ENCODE measurements at places on chromosomes 4 and X.
A peak's percentile ranks its signal among the peaks of the same experiment; 100 is the strongest.

- no peak within 1 kb of the TSS for H3K27ac ChIP-seq
- peaks cover 3% of the 10 kb centered on the region for H3K4me1 ChIP-seq
- H3K27me3 ChIP-seq = peaks cover 21% of the 10 kb centered on the region
- H3K4me3 ChIP-seq = peak within 1 kb of the TSS; percentile 72
- peak; percentile 38 for DNase-seq
Observed at GRCh38 chr4:86891762-86892635, at the start of gene C4orf36. C4orf36 (minus strand) TSS chr4:86892422; CDS start chr4:86891520, 902 bp downstream.

DNA sequence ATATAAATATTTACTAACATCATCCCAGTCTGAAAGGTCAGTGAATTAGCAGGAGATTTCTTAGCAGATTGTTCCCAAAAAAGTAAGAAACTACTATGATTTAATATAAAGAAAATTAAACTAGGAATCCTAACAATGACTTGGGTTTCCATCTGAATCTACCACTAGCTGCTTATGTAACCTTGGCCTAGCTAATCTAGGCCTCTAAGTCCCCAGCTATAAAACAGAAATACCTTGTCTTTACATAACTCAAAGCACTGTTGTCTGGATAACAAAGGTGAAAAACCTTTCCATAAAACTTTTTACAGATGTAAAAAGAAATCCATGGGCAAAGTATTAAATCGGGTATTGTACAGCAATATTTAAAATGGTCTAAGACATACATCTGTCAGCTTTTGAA is 3.0 kb downstream of the FBXL5 start:
- DNase-seq = no peak
- no peaks in the 10 kb centered on the region for H3K27me3 ChIP-seq
- H3K4me3 ChIP-seq = no peak overlapping the region
- H3K4me1 ChIP-seq = peaks cover 58% of the 10 kb centered on the region
- peaks cover 13% of the 10 kb centered on the region for H3K36me3 ChIP-seq

DNA sequence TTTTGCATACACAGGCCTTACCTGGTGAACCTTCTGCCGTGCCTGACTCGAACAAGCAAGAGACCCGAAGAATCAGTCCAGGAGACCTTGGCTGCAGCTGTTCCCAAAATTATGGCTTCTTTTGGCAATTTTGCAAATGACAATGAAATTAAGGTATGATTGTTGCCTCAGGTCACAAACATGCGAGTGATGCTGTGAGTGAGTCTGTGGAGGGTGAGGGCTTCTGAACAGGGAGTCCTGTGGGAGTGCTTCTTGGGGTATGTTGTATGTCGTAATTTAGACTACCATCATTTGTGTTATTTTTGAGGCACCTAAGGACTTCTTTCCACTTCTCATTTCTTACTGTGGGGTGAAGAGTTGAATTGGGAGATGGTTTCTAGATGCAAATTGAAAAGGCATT is 32.8 kb downstream of the HTT start:
- H3K27ac ChIP-seq = no peak overlapping the region
- H3K4me3 ChIP-seq = no peak overlapping the region
- peaks cover 44% of the 10 kb centered on the region for H3K36me3 ChIP-seq

- H3K4me1 ChIP-seq = no peaks in the 10 kb centered on the region
- DNase-seq = no peak
- no peak overlapping the region for H3K27ac ChIP-seq
Observed at GRCh38 chr4:168667921-168668320, 171.1 kb downstream of the PALLD start.

DNA sequence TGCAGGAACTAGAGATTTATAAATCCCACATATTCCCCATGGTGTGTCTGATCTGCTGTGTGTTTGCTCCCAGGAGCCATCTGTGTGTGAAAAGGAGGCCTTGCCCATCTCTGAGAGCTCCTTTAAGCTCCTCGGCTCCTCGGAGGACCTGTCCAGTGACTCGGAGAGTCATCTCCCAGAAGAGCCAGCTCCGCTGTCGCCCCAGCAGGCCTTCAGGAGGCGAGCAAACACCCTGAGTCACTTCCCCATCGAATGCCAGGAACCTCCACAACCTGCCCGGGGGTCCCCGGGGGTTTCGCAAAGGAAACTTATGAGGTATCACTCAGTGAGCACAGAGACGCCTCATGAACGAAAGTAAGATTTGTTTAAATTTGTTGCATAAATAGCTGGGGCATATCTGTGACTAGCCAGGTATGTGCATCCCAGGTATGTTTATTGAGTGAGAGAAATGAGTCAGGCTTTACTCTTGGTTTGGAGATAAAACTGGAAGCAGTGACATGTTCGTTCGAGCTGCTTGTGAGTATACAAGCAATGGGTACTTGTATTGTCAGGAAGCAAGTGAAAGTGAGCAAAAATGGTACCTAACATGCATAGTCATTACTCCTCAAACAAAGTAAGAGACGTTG is 89.5 kb downstream of the PTTG2 start:
- no peaks in the 10 kb centered on the region for H3K4me1 ChIP-seq
- H3K4me3 ChIP-seq = no peak overlapping the region
- no peak for DNase-seq
- H3K27me3 ChIP-seq = no peaks in the 10 kb centered on the region
- H3K36me3 ChIP-seq = peaks cover 20% of the 10 kb centered on the region

DNA sequence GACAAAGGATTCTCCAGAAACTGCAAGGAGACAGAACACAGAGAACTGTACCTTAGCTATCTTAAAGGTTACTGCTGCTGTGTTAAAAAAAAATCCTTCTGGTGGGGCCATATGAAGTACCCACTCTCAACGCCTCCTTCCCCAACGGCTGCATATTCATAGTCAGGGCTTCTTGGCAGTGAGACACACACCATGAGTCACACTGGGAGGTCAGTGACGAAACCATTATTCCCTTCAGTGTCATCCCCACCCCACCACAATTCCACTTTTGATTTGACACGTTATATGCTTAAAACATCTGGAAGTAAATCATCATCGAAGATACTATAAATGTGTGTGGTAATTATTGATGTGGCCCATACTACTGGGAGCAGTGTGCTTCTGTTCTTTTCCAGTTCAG is 271.5 kb downstream of the LDB2 start:
- no peaks in the 10 kb centered on the region for H3K4me1 ChIP-seq
- no peak overlapping the region for H3K4me3 ChIP-seq
- no peaks in the 10 kb centered on the region for H3K27me3 ChIP-seq

- H3K4me3 ChIP-seq = no peak overlapping the region
- no peaks in the 10 kb centered on the region for H3K4me1 ChIP-seq
- H3K36me3 ChIP-seq = no peaks in the 10 kb centered on the region
- H3K27me3 ChIP-seq = no peaks in the 10 kb centered on the region
Observed at GRCh38 chr4:186807808-186808629, 84.4 kb upstream of the FAT1 start.
